ENCODE measurements at places on chromosomes 13 and 19. TPM values are rescaled to one million over a fixed set of nuclear protein-coding genes. Genes with fewer than 3 reads are reported as not detected.

The PTGER1 gene
- 1.1 TPM for total RNA-seq

The PLPP2 gene
- 0.07 TPM for total RNA-seq

The ZNF208 gene
- total RNA-seq: not detected

The ZNF230 gene
- total RNA-seq: 2.4 TPM

DNA sequence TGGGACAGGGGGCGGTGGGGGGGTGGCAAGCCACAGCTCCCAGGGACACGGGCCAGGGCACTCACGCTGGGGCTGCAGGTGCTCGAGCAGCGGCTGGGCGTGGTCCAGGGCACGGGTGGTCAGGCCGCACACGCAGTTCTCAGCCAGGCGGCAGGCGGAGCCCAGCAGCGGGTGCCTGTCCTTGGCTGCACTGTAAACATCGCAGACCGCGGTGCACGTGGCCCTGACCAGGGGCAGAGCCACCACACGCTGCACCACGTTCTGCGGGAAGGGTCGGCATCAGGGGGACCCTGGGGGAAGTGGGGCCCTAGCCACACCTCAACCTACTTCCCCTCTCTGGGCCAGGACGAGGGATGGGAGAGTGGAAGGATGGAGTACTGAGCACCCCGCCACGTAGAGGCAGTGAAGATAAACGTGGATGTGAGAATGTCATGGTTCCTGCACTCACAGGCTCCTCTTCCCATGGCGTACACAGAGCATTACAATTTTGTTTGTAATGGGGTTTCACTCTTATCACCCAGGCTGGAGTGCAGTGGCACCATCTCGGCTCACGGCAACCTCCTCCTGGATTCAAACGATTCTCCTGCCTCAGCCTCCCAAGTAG is 3.4 kb downstream of the PLIN5 start:
- no peaks in the 10 kb centered on the region for H3K36me3 ChIP-seq
- peaks cover 9% of the 10 kb centered on the region for H3K27me3 ChIP-seq

DNA sequence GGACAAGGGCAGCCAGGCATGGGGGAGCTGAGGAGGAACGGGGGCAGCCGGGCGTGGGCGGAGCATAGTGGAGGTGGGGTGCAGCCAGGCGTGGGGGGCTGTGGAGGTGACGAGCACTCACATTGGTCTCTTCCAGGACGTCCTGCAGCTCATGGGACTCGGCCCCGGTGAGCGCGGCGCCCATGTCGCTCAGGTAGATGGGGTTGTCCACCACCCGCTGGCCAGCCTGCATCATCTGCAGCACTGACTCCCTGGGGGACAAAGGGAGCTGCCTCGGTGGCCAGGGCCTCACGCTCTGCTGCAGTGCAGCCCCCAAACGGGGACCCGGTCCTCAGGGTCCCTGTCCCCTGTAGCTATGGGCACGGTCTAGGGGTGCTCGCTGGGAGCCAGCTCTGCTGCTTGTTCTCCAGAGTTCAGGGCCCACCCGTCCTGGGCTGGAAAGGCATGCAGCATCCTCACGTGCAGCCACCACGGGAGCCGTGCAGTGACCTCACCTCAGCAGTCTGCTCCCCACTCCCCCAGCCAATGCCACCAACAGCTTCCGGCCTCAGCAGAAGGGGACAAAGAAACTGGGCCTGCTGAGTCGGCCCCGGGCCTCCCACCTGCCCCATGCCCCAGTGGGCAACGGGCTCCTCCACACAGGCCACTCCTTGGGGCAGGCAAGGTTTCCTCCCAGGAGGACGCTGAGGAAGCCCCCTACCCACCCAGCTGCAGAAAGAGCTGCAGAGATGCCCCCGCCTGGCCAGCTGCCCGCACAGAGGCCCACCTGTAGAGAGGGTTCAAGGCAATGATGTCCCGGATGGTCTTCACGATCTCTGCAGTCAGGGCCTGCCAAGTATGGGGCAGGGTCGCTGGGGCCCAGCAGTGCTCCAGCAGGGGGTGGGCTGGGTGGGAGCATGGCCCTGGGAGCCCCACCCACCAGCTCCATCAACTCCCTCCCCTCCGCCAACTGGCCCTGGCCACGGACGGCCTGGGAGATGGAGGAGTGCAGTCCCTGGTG is 12.1 kb downstream of the LONP1 start:
- H3K36me3 ChIP-seq: peaks cover 48% of the 10 kb centered on the region
- H3K27me3 ChIP-seq: no peaks in the 10 kb centered on the region
- no peak overlapping the region for H3K4me3 ChIP-seq

DNA sequence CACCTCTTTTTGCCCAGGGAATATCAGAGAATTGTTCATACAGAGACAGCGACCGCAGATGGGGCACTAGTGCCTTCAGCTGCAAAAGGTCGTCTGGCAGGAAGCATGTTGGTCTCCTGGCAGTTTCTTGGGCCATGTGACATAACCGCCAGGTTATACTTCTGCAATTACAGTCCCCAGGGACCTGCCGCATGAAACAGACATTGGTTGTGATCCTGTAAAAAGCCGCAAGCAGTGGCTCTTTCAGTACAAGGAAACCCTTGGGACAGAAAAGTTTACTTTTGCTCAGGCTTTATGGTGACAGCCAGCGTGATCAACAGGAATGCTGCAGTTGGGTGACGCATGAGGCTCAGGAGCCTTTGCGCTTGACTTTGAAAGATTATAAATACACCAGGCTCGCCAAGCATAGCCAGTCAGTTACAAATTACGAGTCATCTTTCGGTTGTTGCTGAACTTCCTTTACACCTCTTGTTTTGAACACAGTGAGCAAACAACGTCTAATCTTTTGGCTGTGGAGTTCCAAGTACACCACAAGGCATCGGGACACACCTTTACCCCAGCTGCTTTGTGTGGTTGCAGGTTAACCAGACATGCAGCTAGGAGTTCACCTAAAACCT is 50.5 kb upstream of the UBE2L5 start:
- H3K27me3 ChIP-seq: no peaks in the 10 kb centered on the region
- H3K4me3 ChIP-seq: peak overlapping the region; percentile 85
- H3K27ac ChIP-seq: peak overlapping the region; percentile 91
- peak; percentile 91 for DNase-seq

All from activated CD4-positive, alpha-beta T cell treated with anti-CD3 and anti-CD28 coated beads, Interleukin-2, amount 10 ng/mL, durations not matched to agents 24 days and 14 days (primary cell).